NCI-H526 treated with DMSO at 0.1 percent for 48 hours (cell line): ENCODE measurements at places on chromosomes 11 and 22.
A peak's percentile ranks its signal among the peaks of the same experiment; 100 is the strongest.

GRCh38 chr11:19087658-19088057 is 27.1 kb upstream of the MRGPRX2 start:
- DNase-seq: no peak

GRCh38 chr11:9619971-9620370 is 43.9 kb upstream of the SWAP70 start:
- no peak for DNase-seq

DNA sequence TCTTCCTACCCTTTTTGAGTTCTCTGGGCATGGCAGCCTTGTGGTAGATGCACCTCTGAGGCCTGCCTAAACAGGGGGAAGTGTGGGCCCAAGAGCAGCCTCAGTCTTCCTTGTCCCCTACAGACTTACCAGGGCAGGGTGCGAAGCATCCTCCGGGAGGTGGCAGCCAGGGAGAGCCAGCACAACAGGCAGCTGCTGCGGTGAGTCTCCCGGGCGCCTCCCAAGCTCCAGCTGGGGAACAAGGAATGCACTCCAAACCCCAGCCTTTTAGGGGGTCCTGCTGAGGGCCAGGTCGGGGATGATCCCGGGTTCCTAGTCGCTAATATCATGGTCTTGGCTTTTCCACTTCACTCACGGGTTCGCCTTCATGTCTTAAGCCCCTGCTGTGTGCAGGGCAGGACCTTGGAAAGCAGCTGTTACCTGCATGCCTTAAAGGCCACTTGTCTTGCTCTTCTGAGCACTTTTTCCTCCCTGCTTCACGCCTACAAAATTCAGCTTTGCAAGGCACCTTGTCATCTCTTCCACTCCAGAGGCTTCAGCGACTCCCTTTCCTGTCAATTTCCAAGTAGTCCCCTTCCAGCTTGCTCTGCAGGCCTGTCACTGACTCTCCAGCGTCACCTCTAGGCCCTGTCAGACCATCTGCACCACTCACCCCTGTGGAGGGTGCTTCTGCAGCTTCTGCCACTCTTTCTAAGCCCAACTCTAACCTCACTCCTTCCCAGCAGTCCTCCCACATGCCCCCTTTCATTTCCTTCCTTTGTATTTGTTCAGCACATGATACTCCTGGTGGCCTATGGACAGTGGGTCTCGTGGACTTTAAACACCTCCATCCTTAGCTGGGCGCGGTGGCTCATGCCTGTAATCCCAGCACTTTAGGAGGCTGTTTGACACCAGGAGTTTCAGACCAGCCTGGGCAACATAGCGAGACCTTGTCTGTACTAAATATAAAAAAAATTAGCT is 57.0 kb downstream of the PISD start:
- DNase-seq: no peak

- DNase-seq: no peak
These were observed 29.9 kb downstream of the ARVCF start for GRCh38 chr22:19986410-19987341.

GRCh38 chr11:13137844-13138301 is 128.8 kb downstream of the RASSF10 start:
- no peak for DNase-seq

GRCh38 chr22:35685731-35686130 is 31.9 kb upstream of the APOL5 start:
- DNase-seq: no peak

DNA sequence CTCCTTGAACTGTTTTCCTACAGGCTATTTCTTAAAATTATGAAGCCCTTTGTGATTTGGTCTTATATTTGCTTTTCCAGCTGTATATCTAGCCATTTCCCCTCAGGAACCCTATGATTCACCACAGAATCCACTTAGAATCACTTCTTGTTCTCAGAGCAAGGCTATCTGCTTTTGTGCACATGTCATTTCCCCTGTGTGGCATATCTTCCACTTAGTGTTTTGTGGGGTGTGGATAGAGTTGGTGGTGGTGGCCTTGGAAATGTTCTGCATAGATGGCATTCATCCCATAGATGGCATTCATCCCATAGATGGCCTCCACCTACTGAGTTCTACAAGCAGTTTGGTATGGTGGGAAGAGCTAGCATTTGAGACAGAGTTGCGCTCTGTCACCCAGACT is 44.7 kb downstream of the SWAP70 start:
- no peak for DNase-seq

- peak; percentile 2 for DNase-seq
These were observed 51.1 kb downstream of the TIMP3 start for GRCh38 chr22:32852395-32853251.

DNA sequence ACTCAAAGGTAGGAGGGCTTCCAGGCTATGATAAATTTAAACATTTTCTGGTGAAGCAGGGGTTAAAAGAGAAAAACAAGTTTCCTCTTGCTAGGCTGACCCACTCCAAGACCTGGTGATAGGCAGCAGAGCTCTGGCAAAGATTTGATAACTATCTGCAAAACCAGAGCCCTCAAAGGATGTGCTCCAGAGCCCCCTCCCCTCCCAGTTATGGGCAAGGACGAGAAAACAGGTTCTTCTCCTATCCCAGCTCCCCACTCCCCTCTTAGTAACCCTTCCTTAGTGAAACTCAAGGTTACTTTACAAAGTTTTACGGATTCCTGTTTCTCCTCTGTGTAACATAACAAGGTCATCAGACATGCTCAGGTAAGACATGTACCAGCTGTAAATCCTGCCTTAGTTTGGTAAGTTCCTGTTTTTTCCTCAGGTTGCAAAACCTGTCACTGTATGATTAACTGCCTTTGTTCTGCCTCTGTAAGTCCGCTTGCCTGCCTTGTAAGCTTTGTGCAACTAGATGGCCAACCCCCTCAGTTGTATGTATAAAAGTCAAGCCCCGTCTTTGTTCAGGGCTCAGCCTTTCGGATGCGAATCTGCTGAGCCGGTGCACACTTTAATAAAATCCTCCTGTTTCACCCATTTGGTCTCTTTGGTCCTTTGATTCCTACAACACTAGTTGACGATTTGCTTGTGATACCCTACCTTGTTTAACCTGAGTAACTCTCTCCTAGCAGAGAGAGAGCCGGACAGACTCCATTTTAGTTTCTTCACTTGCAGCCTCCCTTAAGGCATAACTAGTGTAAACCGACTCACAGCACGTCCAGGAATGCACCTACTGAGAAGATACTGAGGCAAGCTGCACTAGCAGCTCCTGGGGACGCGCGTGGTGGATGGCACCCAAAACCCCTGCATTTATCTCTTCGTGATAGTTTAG is 13.9 kb downstream of the APOBEC3H start:
- DNase-seq: no peak

DNA sequence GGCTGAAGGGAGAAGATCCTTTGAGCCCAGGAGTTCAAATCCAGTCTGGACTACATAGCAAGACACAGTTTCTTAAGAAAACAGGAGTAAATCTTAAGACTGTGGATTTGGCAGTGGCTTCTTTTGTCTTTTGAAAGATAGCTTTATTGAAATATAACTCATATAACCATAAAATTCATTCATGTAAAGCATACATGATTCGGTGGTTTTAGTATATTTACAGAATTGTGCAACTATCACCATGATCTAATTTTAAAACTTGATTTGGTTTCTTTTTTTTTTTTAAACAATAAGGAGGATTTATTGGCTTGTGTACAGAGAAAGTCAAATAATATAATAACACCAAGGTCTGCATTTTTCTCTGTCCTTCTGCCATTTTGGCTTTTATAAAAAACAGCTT is 23.1 kb upstream of the PSMA1 start:
- DNase-seq: no peak

DNA sequence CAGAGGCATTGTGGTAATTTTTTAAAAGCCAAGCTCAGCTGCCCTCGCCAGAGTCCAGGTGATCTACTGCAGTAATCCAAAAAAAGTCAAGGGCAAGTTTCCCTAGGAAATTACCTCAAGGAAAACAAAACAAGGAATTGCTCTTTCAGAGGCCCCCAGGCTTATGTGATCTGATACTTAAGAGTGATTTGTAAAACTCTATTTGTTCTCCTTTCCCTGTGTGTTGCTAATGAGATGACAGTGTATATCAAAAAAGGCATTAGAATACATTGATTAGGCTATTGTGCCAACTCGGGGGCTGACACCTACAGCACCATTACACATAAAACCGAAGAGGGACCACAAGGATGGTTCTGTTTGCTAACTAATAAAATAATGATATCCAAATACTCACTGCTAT is 44.5 kb upstream of the CHRM4 start:
- DNase-seq: no peak

- DNase-seq: no peak
These were observed 18.8 kb upstream of the SLCO2B1 start for GRCh38 chr11:75132080-75132479.

DNA sequence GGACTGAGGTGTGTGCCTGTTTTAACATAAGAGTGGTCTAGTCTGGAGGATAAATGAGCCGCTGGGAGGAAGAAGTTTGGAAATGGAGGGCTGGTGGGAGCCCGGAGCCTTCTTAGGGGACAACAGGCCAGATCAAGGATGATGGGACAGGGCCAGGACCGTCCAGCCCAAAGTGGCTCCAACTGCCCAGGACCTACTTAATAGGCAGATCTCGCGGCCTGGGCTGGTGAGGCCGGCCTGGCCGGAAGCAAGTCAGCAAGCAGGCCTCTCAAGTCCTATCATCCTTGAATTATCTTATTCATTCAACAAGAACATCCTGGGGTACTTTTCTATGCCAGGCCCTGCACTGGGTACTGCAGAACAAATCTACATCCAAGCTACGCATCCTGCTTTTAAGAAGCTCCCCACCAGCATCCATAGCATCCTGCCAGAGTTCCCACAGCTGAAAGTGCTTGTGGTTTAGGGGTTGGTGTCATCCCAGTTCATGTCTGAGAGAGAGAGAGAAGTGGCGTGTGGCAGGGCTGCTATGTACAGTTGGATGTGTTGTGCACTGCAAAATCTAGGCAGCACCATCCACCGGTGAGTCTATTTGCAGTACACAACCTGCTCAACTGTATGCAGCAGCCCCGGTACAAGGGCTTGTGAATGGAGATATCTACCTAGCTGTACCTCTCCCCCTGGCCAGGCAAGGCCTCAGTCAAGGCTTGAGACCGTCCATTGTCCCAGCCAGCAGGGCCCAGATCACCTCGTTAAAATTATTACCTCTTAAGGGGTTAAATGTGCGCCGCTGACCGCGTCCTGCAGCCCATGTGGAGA is 82.1 kb downstream of the FBLN1 start:
- no peak for DNase-seq

DNA sequence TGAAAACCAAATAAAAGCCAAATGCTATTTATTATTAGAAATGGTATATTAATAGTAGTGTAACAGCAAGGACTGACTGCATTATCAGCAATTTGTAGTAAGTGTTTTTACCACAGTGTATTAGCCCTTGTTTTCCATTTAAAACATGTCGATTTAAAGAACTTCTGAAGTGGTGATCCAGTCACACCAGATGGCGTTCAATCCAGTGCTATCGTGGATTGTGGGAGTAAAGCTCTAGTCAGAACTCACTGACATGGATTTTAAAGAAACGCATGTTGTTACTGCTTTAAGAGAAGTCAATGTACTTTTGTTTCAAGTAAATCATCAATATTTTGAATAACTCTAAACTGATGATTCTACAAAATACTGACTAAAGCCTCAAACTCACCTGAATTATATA is 51.1 kb downstream of the LARGE2 start:
- no peak for DNase-seq
